Effector memory CD8-positive, alpha-beta T cell (primary cell): ENCODE measurements at places on chromosomes 16 and 17.

DNA sequence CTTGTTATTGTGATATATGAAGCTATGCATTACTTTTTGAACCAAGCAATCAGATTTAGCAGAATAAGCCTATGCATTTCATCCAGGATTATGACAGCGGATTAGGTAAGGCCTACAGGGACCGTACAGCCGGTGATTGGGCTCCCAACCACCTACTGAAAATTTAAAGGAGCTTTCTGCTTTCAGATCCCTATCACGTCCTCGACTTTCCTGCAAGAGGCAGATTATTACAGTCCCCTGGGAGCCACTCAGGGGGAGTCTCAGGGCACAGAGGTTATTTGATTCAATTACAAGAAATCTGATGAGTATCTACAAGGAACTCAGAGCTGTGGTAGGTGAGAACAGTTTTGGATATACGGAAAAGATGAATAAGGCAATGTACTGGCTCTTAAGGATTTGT is 80.7 kb downstream of the HS3ST3B1 start:
- DNase-seq, result no peak

GRCh38 chr16:13920510-13920818 is 510 bp downstream of the ERCC4 start:
- DNase-seq, result no peak

- peak; percentile 65 for DNase-seq
Observed at GRCh38 chr16:30032083-30032819, 1.2 kb upstream of the TLCD3B start.

- DNase-seq, result no peak
Observed at GRCh38 chr16:30728899-30729672, 19.1 kb upstream of the PHKG2 start.

DNA sequence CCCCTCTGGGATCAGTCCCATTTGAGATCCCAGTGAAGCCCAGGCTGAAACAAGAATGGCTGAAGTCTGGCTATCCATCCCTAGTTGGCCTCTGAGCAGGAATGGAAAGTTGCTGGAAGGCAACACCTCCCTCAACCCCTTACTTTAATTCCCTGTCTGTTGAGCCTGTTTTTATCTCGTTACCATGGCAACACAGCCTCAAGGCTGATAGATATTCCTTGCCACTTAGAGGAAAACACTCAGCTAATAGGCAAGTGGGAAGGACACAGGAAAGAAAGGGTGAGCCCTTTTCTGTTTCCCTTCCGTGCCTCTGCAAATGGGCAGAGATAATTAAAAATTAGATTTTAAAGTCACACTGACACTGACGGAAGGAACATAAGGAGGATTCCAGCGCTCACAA is 75.5 kb upstream of the CLEC3A start:
- no peak for DNase-seq

DNA sequence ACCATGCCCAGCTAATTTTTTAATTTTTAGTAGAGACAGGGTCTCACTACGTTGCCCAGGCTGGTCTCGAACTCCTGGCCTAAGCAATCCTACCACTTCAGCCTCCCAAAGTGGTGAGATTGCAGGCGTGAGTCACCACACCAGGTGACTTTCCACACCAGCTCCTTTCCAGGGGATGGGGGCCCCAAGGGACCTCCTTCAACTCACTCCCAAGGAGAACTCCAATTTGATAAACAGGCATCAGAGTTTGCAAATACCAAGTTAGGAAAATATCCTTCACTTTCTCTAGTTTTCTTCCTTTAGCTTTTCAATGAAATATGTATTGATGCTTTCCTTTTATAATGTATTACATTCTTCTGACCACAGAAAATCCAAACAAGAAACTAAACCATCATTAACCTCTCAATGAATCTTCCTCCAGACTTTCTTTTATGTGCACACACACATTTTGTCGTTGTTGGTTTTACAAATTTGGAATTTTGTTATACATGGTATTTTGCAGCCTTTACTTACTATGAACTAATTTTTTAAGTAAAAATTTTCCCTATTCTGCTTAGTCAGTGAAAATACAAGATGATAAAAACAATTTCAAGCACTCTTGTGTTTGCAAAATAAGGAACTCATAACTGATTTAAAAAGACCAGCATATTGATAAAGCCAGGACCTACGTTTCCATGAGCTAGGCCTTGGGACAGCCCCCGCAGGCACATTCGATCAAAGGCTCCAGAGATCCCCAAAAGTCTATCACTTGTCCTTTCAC is 32.0 kb downstream of the GAS7 start:
- DNase-seq, result no peak

DNA sequence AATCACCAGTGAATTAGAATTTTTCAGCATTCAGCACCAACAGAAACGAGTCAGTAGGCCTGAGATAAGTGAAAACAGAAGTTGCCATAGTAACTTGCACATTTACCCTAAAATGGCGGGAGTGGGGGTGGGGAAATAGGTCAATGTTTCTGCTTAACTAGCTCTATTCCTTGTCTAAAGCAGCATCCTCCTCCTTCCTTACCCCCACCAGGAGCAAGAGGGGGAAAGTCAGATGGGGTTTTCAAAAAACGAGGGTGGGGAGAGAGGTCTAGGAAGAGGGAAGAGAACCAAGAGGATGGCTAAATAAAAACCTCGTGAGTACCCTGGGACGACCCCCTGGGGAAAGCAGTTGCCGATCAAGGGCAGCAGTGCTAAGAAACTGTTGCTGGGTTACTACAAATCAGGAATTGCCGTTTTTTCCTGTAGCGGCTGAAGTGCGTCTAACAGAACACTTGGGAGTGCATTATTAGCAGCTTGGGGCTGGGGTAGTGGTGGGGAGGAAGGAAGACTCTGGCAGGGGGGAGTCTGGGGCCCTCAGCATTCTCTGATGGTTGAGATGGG is 34.4 kb upstream of the MNT start:
- DNase-seq, result no peak

GRCh38 chr16:27289669-27290068 is 21.1 kb upstream of the NSMCE1 start:
- DNase-seq, result no peak

DNA sequence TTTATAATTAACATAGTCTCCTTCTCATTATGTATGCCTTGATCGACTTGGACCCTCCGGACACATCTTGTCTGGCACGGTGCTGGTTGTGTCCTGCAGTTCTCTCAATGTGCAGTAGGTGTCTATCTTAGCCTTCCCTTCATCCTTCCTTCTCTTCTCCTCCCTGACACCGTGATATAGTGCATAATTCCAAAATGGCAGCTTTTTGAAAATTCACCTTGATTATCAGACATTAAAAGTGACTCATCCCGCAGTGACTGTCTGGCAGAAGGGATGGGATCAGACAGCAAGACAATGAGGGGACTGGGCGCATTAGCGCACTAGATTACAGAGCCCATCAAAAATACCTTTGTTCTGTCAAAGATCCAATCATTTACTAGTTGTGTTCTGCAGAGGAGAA is 70.0 kb upstream of the PMFBP1 start:
- no peak for DNase-seq

DNA sequence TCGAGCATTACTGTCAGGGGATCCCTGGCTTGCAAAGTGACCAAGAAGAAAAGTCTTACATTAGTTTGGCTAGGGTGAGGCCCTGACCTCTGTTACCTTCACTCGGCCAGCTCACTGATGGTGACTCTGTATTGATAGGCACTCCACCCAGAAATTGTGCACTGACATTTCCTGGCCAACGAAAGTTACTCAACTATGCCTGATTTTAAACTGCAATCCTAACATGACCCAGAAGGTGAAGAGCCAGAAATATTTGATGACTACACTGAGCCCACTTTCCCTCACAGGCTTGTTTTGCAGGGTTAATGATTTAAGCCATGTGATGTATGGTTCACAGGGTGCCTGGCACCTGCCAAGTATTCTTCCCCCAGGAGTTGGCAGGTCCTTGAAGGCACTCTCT is 208.2 kb upstream of the MAF start:
- no peak for DNase-seq

DNA sequence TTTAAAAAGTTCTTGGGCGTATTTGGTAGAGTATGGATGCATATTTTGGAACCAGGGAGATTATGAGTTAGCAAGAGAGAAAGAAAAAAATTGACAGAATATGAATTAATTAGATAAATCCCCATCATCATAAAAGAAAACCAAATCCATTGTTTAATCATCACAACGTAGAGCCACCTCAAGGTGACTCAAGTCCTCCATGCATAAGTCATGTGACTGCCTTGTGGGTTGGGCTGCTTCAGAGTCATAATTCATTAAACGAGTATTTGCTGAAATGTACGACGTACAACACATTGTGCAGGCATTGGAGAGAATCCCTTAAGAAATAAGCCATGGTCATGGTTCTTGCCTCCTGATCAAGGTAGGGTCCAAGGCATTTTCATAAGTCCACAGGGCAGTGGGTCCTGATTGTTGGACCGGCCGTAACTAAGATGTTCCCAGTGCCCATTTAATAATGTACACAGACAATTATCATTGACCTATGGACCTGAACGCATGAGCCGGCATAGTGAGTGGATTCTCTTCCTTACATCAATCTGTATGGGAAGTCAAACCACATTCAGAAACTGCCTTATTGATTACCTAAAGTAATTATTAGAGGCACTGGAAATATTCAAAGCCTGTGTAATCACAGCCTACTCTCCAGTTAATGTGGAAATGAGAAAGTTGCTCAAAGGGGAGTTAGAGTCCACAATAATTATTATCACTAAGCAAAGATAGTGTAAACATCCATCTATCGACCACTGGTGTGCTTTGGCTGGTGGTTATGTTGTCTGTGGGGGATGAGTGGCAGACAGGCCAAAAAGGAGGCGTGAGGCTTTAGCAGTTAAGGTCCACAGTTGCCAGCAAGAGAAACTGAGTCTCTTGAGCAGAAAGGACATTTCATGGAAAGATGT is 165.4 kb downstream of the PITPNC1 start:
- DNase-seq, result no peak

DNA sequence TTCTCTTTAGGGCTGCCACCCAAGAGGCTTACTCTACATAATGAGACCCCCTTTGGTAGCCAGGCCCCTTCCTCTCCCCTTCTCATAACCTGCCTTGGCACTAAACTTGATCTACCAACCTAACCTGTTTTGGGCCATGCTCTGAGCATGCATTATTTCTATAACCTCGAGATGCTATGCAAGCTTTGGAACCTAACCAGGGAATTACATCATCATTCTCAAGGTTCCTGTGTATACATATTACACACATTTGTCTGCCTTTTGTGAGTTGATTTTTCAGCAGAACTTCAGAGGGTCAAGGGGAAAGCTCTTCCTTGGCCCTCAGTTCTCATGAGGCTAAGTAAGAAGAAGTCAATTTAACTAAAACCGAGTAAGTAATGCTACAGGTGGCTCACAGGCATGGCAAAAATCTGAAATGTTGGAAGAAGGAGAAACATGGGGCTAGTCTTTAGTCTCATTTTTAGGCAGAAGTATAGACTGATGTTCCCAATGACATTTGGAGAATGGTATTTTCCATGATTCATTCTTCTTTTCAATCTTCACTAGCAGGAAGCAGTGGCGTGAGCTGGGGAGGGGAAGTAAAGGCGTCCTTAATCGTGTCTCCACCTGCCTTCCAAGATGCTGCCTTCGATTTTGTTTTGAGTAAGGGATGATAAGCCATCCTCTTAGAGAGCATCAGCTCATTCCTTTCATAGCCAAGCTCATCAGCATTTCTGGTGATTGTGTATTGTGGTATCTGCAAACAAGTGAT is 308.4 kb downstream of the ABCC12 start:
- no peak for DNase-seq

DNA sequence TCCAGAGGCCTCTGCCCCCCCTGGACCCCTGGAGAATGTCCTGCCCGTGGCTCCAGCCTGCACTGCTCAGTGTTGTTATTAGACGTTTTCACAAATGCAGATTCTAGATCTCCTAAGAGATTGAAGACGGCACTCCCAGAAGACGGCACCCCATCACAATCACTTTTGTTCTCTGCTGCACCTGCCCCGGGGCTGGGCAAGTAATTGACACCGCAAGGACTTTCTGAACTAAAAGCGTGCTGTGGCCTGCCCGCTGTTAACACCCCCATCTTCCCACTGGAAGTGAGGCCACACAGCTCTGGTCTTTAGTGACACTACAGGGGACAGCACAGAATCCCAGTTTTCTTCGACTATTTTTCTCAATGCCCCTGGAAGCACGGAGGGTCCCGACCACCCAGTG is 256.9 kb downstream of the ENGASE start:
- no peak for DNase-seq

DNA sequence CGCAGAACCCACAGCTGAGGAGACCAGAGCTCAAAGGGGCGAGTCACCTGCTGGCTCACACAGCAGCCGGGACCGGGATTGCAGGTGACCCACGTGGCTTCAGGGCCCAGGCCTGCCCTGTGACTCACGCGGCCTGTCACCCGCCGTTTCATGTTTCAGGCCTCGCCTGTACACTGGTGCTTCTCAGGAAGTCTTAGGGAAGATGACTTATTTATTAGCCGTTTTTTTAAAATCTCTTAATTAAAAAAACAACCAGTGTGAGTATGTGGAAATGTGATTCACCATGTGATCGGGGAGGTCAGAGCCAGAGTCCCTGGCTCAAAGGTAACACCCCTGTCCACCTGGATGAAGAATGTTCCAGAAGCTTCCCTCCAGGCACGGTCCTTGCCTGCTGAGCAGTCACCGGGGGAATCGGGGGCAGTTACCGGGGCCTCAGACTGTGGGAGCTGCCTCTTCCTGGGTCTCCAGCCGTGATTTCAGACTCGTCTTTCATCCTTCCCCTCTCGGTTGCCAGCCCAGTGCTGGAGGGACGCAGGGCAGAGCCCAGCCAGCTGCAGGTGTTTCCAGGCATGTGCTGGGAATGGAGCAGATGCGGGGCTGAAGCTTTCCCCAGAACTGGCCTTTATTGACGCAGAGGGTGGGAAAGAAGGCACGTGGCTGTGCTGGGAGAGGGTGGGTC is 49.3 kb downstream of the CMIP start:
- no peak for DNase-seq

DNA sequence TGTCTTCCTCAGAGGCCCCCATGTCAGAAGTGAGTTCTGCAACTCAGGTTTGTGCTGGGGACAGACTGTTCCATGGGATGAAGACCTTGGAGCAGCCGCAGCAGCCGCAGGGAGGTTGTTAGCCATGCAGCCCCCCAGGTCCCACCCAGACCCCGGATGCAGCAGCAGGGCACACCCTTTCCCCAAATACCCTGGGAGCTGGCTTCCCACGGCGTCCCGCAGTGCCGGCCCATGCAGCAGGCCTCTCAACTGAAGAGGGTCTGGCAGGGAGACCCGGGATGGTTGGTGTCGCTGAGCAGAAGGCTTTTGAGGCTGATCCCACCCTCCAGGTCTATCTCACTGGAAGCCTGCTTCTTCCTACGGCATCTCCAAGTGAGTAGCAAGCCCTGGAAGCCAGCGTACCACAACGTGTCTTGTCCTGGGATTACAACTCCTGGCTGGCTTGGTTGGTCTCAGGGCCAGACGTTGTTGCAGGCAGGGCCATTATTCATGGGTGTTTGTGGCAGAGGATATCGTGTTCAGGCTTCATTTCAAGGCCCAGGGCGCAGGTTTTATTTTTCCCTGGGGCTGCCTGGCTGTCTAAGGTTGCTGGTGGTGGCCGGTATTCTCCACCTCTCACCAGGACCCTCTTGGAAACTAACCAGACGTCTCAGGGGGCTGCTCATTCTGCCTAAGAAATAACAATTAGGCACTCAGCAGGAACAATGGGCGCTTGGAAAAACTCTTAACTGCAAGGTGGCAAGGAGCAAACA is 223.2 kb downstream of the C16orf95 start:
- no peak for DNase-seq
